ENCODE measurements at places on chromosomes 2 and 18.

DNA sequence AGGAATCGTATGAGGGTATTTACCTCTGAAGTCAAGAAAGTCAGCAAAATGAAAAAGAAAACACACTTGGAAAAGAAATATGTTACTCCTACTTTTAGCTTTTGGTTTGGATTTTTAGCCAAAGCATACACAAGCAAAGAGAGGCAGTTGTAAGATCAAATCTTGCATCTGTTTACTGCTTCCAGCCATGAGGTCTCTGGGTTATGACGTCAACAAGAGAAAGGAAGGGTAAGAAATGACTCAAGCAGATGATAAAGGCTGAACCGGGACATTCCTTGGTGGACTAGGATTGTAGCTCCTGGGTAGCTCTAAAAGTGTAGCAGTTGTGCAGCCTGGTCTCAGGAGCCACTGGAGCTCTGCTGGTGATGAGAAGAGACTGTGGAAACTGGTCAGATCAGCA lies 16.8 kb downstream of the CTNNA2 start:
- no peak for DNase-seq

- no peak for DNase-seq
These were observed 455.2 kb downstream of the THSD7B start for GRCh38 chr2:137220438-137220993.

DNA sequence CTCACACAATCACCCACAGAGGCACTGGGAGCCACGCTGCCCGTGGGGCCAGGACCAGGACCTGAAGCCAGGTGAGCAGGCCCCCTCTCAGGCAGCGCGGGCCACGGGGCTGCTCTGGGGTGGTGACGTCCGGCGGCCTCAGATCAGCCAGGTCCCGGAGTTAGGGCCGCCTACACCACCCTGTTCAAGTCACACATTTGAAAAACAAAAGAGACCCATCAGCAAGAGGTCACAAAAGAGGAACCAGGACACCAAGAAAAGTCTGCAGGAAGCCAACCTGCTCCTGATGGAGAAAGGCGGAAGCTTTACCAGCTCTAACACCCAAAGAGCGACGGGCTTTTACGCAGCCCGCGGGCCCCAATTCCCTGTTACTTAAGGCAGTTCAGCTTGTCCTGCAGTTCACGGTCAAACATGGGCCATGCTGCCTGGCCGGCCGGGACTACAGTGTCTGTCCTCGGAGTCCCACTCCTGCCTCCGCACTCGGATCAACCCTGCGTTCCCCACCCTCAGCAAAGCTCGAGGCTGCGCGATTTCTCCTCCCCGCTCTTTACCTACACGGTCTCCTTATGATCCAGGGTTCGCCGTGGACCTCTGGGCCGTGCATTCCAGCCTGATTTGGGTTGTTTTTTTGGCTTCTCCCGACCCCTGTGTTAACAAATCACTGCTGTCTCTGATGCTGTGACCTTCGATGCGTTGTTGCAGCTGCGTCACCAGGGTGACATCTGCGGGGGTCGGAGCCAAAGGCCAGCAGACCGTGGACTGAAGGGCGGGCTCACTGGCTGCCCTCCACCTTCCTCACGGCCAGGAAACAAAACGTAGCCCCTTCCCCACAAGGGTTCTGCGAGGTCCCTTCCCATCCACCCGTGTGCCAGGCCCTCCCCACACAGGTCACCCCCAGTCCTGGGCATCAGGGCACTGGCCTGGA lies 31.0 kb downstream of the SNORC start:
- no peak for DNase-seq

DNA sequence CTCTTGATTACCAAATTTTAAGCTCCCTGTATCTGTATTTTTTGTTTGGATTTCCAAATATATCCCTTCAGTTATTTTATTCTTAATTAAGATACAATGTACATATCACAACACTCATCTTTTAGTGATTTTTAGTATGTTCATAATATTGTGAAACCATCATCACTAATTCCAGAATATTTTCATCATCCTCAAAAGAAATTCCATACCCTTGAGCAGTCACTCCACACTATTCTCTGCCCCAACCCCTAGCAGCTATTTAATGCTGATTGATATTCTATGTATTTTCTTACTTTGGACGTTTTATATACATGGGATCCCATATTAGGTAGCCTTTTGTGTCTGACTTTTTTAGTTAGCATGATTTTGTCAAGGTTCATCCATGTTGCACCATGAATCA lies 127.4 kb upstream of the SLC8A1 start:
- DNase-seq = no peak

DNA sequence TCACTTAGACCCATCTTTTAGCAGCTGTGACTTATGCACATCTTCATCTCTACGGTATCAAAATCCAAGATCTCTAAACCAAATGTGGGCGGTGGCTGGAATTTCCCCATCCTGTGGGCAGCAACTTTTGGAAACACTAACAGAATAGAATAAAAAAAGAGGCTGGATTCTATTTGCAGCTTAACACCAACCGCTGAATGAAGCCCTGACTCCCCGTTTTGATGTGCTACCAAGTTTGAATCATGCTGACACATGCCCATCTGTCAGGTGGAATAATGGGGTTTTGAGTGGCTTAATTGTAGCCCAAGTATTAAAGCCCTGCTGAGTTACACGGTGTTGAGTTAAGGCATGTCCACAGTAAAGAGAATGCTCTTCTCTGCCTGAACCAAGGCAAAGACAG lies 165.2 kb downstream of the MTCL1 start:
- no peak for DNase-seq

- no peak for DNase-seq
These were observed 65.8 kb downstream of the PSMG2 start for GRCh38 chr18:12768625-12769024.

- DNase-seq = no peak
These were observed 23.0 kb upstream of the SMAD7 start for GRCh38 chr18:48973731-48974130.

All from T-helper 1 cell (primary cell).